ENCODE measurements at places on chromosomes 3 and 15.

GRCh38 chr15:101127506-101128076 is 124.3 kb downstream of the CHSY1 start:
- no peaks in the 10 kb centered on the region for H3K36me3 ChIP-seq
- no peak overlapping the region for H3K4me3 ChIP-seq
- no peaks in the 10 kb centered on the region for H3K27me3 ChIP-seq
- no peaks in the 10 kb centered on the region for H3K4me1 ChIP-seq
- DNase-seq, result peak; percentile 46

DNA sequence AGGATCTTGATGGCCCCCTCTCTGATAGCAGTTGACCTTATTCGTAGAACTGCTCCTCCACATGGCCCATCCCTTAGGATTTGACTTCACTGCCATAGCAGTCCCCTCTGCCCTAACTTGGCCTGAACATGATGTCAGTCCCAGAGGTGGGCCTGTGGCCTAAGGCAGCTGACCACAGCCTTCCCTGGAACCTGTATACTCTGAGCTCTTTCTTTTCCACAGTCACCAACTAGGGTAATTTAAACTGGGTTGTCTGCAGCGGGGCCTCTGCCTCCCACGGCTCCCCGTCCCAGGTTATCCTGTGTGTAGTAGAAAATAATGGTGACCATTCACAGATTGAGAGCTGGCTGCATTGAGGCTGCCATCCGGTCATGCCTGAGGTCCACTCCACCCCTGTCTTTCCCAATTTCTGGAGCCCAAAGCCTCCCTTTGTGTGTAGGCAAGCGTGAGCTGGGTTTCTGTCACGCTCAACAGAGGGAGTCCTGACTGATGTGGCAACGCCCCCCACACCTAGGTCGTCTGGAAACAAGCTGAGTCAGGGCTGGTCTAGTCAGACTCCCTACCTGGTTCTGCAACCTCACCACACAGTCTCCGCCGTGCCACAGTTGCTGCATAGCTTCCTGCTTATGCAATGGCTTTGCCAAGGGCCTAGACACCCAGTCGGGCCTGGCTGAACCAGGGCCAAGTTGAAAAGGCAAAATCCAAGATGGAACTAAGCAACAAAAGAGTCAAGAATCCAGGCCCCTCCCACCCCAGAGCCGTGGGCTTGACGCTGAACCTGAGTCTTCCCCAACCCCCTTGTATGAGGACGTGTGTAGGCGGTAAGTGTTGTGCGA is 284.5 kb downstream of the XXYLT1 start:
- H3K27me3 ChIP-seq, result no peaks in the 10 kb centered on the region
- no peak for DNase-seq
- H3K36me3 ChIP-seq, result no peaks in the 10 kb centered on the region
- peaks cover 6% of the 10 kb centered on the region for H3K4me1 ChIP-seq

DNA sequence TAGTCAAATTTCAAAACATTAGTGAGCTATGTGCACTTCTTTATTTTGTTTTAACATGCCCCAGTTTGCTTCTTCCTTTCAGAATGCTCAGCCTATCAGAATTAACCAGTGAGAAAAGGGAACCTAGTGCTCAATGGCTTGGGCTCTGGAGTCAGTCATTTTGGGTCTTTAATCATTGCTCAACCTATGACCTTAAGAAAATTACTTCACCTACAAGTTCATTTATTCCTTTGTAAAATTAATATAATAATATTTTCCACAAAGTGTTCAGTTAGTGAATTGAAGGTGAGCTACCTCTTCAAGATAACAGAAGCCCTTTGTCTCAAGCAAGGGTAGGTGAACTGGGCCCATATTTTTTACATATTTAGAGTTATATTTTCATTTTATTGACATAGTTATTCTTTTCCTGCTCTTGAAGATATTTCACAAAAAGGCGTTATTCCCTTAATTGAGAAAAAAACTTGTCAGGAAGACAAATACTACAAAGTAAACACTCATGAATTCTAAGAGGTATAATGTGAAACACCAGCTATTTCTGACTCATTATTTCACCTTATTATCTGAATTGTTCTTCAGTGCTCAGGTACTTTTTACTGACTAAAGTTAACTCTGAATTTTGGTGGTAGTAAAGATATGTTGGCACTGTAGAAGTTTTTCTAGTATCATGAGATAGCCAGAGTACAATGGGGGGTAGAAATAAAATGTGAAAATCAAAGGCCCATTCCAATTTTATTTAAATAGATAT is 415.5 kb downstream of the NAALADL2 start:
- H3K36me3 ChIP-seq, result no peaks in the 10 kb centered on the region
- no peaks in the 10 kb centered on the region for H3K4me1 ChIP-seq
- no peak for DNase-seq

GRCh38 chr3:127634653-127635052 is 5.7 kb downstream of the PODXL2 start:
- H3K4me1 ChIP-seq, result peaks cover 4% of the 10 kb centered on the region
- H3K27me3 ChIP-seq, result no peaks in the 10 kb centered on the region
- no peak overlapping the region for H3K4me3 ChIP-seq
- no peaks in the 10 kb centered on the region for H3K36me3 ChIP-seq

DNA sequence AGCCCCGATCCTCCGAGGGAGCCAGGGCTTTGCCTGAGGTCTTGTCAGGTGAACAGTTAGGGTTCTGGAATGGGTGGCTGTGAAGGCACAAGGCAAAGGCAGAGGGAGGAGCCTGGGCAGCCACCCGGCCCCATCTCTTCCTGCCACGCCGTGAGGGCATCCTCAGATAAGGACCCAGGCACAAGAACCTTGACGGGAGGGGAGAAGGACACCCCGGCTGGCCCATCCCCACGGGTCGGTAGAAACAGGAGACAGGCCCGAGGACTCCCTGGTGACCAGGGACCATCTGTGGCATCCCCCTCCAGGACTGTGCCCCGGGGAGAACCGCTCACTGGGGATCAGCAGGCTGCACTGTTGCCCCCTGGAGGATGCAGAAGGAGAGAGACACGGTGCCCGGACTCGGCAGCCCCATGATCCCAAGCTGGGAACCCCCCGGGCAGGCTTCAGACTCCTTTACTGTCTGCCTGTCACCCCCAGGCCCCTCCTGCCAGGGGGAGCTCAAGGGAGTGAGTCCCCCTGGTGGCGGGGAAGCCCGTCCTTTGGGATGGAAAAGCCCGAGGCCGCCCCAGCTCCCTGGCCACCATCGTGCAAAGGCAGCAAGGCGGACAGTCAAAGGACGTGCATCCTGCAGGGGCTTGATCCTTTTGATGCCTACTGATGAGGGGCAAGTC is 12.3 kb upstream of the PCSK6 start:
- no peak for DNase-seq
- no peaks in the 10 kb centered on the region for H3K27me3 ChIP-seq
- no peak overlapping the region for H3K4me3 ChIP-seq
- H3K4me1 ChIP-seq, result peaks cover 31% of the 10 kb centered on the region

DNA sequence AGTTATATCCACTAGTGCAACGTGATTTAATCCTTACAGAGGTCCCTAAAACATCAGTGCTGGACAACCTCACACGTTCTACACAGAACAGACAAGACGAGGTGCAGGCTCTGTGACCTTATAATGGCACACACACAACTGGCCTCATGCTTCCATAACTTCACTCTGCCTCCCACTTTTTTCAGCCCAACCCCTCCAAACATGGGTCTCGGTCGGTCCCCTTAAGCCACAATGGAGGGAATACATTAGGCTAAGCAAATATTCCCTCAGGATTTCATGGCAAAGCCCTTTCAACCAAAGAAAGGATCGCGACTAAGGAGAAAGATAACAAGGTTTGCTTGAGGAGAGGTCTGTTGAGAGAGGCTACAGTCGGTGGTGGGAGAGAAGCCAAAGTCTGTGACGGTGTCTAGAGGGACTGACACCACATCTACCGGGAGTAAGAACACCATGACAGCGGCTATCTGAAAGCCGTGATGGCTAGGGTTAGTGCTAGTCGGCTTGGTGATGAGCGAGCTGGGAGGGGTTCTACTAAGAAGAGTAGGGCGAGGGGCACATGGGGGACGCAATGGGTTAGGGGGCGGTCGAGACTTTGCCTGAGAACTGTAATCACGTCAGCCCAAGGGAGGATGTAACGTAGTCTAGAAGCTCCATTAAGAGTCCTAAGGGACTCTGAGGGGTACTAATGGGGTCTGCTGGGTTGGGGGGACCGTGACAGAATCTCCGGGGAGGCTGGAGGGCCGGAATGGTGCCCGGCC is 1.0 kb downstream of the MYO9A start:
- peak overlapping the region; percentile 77 for H3K4me3 ChIP-seq
- H3K27ac ChIP-seq, result peak overlapping the region; percentile 98
- no peaks in the 10 kb centered on the region for H3K27me3 ChIP-seq
- H3K4me1 ChIP-seq, result peaks cover 45% of the 10 kb centered on the region
- peak; percentile 61 for DNase-seq
- H3K36me3 ChIP-seq, result no peaks in the 10 kb centered on the region

GRCh38 chr15:93020976-93021772 is 67.8 kb downstream of the RGMA start:
- no peak overlapping the region for H3K4me3 ChIP-seq
- DNase-seq, result no peak
- H3K36me3 ChIP-seq, result no peaks in the 10 kb centered on the region
- peaks cover 10% of the 10 kb centered on the region for H3K4me1 ChIP-seq

DNA sequence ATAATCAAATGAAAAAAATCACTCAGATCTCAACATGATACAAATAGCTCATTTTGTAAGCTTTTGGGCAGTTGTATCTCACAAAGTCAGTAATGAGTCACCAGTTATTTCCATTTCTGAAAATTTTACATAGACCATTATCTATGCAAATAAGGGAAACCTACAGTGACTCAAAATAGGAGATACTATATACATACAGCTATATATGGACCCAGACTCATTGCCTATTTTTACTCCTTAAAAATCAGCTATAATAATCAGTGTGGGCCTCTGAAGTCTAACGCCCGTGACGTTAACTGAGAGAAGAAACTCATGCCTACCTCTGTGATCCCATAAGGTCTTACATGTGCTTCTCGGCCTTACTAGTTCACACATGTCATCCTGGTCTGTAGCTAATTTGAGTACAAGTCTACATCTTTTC is 31.6 kb downstream of the LRIG1 start:
- no peak for DNase-seq
- H3K27me3 ChIP-seq, result no peaks in the 10 kb centered on the region
- H3K27ac ChIP-seq, result no peak overlapping the region
- peaks cover 51% of the 10 kb centered on the region for H3K4me1 ChIP-seq
- no peaks in the 10 kb centered on the region for H3K36me3 ChIP-seq

DNA sequence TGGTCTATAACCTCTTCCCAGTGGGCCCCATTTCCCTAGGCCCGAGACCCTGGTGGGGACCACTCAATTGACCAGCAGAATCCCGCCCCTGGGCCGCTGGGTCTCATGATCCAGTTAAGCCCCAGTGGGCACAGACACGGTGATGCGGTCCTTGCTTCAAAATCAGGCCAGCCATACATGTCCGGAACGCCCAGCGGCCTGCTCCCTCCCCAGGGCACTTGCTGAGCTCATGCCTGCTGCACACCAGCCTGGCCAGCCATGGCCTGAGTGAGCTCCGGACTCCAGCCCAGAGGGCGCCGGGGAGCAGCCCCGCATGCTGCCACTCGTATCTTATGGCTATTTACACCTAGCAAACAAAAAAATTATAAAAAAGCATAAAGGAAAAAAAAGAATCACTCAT is 34.4 kb upstream of the IQSEC1 start:
- H3K27ac ChIP-seq, result no peak overlapping the region
- H3K4me1 ChIP-seq, result peaks cover 14% of the 10 kb centered on the region
- no peak overlapping the region for H3K4me3 ChIP-seq
- H3K36me3 ChIP-seq, result no peaks in the 10 kb centered on the region
- DNase-seq, result no peak
- no peaks in the 10 kb centered on the region for H3K27me3 ChIP-seq

DNA sequence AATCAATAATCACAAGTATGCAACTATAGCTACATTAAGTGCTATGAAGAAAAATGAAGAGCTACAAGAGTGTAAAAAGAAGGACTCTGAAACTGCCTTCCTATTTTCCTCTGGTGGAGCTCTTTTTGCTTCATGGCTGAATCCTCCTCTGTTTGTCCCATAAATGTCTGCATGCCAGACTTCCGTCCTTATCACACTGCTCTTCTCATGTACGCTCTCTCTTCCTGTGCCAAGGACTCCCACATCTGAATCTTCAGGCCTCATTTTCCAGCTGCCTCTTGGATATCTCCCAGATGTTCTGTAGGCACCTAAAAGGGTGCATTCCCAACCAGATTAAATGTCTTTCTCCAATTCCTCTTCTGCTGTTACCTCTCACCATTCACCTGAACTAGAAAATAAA is 123.7 kb downstream of the MECOM start:
- no peaks in the 10 kb centered on the region for H3K27me3 ChIP-seq
- H3K4me1 ChIP-seq, result no peaks in the 10 kb centered on the region
- DNase-seq, result no peak
- H3K36me3 ChIP-seq, result no peaks in the 10 kb centered on the region
- no peak overlapping the region for H3K4me3 ChIP-seq
- H3K27ac ChIP-seq, result no peak overlapping the region

DNA sequence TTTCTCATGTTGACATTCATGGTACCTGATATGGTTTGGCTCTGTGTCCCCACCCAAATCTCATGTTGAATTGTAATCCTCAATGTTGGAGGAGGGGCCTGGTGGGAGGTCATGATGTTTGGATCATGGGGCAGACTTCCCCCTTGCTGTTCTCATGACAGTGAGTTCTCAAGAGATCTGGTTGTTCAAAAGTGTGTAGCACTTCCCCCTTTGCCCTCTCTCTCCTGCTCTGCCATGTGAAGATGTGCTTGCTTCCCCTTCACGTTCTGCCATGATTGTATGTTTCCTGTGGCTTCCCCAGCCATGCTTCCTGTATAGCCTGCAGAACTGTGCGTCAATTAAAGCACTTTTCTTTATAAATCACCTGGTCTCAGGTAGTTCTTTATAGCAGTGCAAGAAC is 3.3 kb upstream of the UBL7 start:
- no peak overlapping the region for H3K4me3 ChIP-seq
- no peaks in the 10 kb centered on the region for H3K36me3 ChIP-seq
- DNase-seq, result no peak
- no peak overlapping the region for H3K27ac ChIP-seq

- H3K27ac ChIP-seq, result peak overlapping the region; percentile 63
- peaks cover 17% of the 10 kb centered on the region for H3K4me1 ChIP-seq
- no peaks in the 10 kb centered on the region for H3K27me3 ChIP-seq
- H3K36me3 ChIP-seq, result no peaks in the 10 kb centered on the region
Observed at GRCh38 chr3:23128655-23129054, 74.5 kb upstream of the UBE2E2 start.

GRCh38 chr3:192675958-192676649 is 51.2 kb downstream of the FGF12 start:
- H3K4me3 ChIP-seq, result no peak overlapping the region
- H3K27me3 ChIP-seq, result no peaks in the 10 kb centered on the region

- DNase-seq, result no peak
- H3K36me3 ChIP-seq, result no peaks in the 10 kb centered on the region
- H3K4me1 ChIP-seq, result no peaks in the 10 kb centered on the region
- no peaks in the 10 kb centered on the region for H3K27me3 ChIP-seq
- no peak overlapping the region for H3K27ac ChIP-seq
- no peak overlapping the region for H3K4me3 ChIP-seq
Observed at GRCh38 chr15:40247406-40247971, 8.6 kb downstream of the PAK6 start.

DNA sequence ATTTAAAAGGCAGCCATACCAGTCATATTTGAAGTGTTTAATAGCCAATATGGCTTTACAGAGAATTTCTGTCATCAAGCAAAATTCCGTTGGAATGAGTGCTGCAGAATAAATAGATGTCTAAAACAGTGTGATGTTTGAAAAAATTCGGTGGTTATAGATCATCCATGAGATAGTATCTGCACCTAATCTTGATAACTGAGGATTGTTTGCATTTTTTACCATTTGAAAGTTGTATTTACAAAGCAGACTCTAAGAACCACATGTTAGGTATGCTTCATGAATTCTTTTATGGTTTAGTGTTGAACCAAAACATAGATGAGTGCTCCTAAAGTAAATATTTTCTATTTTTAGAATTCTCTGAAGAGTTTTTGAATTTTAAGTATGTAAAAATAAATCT is 476.1 kb downstream of the NAALADL2 start:
- H3K4me1 ChIP-seq, result no peaks in the 10 kb centered on the region
- no peak overlapping the region for H3K27ac ChIP-seq
- no peaks in the 10 kb centered on the region for H3K36me3 ChIP-seq
- H3K4me3 ChIP-seq, result no peak overlapping the region
